ENCODE measurements at places on chromosomes 7 and 10.

- DNase-seq, result peak; percentile 19
Measured at GRCh38 chr10:43120929-43121314, 17.3 kb upstream of the CSGALNACT2 start.

- DNase-seq, result no peak
Measured at GRCh38 chr10:91156196-91156595, 64.3 kb upstream of the PCGF5 start.

DNA sequence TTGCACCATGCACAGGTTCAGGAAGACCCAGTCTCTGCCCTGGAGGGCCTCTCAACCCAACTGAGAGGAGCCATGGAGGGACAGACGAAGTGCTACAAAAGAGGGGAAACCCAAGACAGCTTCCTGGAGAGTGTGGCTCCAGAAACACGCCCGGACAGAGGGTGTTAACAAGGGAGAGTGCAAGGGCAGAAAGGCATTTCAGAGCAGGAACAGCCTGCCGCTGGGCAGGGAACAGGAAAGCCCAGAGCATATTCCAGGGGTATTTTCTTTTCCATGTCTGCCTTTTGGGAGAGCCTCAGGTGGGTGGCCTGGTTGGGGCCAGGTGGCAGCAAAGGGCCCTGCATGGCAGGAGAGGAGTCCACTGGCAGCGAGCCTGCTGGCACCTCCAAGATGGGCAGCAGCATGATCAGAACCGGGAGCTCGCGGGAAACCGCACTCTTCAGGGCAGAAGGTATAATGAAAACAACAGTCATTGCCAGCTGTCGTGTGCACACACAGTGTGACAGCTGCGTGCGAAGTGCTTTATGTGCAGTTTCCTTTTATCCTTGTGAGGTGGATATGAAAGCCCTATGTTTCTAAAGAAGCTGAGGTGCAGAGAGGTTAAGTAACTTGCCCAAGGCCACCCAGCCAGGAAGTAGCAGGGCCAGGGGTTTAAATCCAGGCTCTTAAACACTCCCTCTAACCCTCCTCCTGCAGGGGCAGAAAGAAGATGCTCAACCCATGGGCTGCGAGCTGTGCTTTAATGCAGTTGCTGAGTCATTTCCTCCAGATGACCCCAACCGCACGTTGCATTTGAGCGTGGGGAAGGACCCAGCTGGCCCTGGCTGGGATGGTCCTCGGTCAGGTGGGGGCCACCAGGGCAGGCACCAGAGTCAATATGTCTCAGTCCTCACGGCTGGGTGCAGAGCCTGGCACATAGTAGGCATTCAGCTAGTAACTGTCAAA lies 128.6 kb downstream of the OAT start:
- DNase-seq, result no peak

GRCh38 chr7:117129521-117129955 lies 176.2 kb downstream of the ST7 start:
- no peak for DNase-seq

- DNase-seq, result no peak
Measured at GRCh38 chr10:117450940-117451339, 75.7 kb upstream of the PDZD8 start.

- no peak for DNase-seq
Measured at GRCh38 chr7:26398756-26399509, 107.3 kb downstream of the SNX10 start.

GRCh38 chr7:48901966-48902365 lies 22.4 kb upstream of the CDC14C start:
- DNase-seq, result no peak

GRCh38 chr7:97064972-97065587 lies 40.4 kb upstream of the DLX5 start:
- no peak for DNase-seq

DNA sequence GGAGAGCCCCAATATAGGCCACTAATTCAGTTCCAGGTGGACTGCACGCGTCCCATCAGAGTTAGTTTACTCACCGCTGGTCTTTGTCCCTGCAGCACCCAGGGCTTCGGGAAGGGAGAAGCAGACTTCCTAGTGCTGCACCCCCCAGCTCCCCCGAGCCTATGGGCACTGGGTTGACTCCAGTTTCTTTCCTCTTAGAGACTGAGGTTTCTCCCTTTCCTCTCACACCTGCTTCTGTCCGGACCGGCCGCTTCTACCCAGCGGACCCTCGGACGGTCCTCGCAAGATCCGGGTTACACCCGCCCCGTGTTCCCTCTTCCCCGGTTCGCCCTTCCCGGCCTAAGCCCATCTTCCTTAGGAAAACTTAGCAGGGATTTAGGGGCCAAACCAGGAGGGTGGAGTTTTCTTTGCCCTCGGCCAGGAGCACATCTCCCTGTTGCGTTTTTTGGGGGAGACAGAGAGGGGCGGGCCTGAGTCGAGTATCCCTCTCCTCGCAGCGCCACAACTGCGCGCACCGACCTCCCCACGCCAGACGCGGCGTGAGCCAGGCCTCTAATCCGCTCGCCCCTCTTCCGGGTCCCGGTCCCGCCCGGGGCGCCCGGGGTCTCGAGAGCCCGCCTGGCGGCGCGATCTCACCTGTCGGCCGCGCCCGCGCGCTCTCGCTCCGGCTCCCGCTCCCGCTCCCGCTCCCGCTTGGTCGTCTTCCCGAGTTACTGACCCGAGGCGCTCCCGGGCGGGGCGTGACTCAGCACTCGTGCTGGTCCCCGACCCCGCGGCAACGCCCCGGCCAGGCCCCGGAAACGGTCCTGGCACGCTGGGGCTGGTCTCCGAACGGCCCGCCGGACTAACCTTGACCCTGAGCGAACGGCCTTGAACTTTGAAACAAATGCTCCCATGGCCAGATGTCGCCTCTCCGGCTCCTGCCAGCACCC lies at the start of gene AIFM2:
TSS of gene AIFM2 (minus strand) at position 728 of the 932 bp plus-strand sequence. CDS start 8,741 bp downstream, outside the sequence.
- DNase-seq, result no peak

DNA sequence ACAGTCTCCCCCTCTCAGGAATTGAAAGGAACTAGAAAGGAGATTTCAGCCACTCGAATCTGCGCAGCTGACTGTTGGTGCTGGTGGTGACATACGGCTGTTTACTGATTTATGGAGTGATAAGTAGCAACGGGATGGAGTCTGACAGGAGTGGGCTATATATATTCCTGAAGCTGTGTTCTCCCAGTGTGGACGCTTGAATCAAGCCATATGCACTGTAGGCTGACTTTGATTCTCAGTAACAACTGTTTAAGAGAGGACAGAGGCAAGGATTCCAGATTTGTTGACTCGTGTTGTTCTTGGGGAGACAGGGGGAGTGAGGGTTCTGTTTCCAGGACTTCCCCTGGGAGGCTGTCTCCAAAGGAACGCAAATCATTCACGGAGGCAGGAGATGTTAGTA lies 260.1 kb upstream of the AUTS2 start:
- no peak for DNase-seq

- DNase-seq, result no peak
Measured at GRCh38 chr7:16989811-16990413, 108.1 kb upstream of the AGR3 start.

DNA sequence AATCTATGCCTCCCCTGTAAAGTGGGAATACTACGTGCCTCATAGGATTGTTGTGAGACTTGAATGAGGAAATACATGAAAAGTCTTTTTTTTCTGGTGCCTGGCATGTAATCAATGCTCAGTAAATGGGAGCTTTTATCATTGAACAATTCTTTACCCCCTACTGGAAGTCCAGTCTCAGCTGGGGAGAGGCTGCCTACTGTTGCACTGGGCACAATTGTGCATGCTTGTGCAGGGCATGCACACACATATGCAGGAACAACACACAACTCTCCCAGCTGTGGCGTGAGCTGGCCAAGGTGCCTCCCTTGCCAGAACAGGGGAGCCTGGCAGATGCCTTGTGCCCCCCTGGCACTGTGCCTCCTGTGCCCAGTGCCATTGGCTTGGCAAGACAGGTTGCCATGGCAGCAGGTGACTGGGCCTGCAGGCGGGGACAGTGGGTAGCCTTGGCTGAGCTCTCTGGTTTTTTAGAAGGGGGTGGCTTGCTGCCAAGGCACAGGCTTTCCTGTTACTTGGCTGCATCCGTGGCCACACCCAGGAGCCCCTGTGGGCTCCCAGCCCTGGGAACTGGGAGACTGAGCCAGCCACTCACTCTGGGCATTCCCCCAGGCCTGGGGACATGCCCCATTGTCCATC lies 16.1 kb upstream of the PALD1 start:
- no peak for DNase-seq

- no peak for DNase-seq
Measured at GRCh38 chr10:30509508-30509907, 75.5 kb downstream of the MAP3K8 start.

DNA sequence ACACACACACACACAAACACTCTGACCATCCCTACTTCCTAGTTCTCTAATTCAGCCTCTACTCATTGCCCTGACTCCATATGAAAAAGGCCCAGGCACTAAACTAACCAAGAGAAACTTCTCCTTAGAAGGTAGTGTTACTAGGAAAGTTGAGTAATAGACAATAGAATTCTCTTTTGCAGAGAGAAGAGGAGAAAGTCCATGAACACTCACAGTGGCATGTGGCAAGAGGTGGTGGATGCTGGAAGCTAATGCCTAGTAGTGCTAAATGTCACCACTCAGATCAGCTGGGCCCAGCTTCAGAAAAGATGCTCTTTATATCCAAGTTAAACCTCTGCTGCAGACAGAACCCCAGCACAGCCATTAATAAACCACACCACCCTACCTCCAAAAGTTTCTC lies 58.2 kb downstream of the SORBS1 start:
- no peak for DNase-seq

DNA sequence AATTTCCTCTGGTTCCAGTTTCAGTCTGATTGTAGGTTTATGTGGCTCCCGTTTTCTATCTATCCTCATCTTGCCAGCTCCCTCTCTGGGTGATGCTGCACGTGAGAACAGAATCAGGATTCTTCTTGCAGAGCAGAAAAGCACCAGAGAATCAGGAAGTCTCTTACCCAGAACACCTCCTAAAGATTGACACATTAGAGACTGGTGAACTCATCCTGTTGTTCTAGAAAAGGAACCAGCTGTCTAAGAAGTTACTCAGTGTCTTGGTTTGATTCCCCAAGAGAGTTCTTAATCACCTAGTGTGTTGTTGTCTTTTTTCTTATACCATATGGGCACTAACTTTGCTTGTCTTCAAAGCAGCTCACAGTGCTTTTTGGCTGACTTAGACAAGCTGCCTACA lies 152.4 kb downstream of the DGKI start:
- DNase-seq, result no peak

DNA sequence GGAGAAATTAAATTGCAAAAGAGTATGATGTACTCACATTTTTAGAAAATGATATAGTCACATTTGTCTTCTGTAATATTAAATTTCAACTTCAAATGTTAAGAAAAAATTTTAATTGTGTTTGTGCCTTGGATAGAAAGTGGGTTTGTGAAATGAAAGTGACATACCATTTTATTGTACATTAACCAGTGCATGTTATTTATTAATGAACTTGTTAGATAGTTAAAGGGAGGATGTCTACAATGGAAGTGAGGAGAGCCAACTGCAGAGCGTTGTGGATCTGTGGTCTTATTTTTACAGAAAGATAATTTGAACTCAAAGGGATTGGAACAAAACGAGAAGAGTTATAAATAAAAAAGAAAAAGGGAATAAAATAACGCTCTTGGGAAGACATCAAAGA lies 291.7 kb downstream of the ARL4A start:
- DNase-seq, result no peak

GRCh38 chr7:5282543-5283316 lies at the start of gene SLC29A4:
TSS of gene SLC29A4 (plus strand) at chr7:5282943. CDS start at chr7:5287817, 4,874 bp downstream.
- DNase-seq, result no peak

DNA sequence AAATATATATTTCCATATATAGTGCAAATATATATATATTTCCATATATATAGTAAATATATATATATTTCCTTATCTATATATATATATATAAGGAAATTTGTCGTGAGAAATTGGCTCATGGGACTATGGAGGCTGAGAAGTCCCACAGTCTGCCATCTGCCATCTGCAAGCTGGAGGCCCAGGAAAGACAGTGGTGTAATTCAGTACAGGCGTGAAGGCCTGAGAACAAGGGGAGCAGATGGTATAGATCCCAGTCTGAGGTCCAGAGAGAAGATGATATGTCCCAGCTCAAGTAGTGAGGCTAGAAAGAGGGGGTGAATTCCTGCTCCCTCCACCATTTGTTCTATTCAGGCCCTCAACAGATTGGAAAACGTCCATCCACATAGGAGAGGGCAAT lies 78.9 kb downstream of the MTPN start:
- DNase-seq, result no peak

DNA sequence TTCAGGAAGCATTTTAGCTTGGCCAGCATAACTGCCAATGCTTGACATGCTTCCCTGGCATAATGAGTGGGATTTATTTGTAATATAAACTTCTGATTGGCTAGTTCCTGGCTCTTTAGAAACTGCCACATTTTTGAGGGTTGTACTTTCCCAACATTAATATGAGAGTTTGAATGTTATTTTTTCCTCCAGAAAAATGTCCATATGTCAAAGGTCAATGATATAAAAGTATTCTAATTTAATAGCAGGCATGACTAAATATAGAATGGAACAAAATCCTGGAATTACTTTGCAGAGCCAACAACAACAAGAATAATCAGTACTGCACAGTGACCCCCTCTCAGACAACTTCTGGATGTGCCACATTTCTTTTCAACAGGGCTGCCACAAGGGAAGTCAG lies 352.6 kb downstream of the PRPF18 start:
- DNase-seq, result no peak

DNA sequence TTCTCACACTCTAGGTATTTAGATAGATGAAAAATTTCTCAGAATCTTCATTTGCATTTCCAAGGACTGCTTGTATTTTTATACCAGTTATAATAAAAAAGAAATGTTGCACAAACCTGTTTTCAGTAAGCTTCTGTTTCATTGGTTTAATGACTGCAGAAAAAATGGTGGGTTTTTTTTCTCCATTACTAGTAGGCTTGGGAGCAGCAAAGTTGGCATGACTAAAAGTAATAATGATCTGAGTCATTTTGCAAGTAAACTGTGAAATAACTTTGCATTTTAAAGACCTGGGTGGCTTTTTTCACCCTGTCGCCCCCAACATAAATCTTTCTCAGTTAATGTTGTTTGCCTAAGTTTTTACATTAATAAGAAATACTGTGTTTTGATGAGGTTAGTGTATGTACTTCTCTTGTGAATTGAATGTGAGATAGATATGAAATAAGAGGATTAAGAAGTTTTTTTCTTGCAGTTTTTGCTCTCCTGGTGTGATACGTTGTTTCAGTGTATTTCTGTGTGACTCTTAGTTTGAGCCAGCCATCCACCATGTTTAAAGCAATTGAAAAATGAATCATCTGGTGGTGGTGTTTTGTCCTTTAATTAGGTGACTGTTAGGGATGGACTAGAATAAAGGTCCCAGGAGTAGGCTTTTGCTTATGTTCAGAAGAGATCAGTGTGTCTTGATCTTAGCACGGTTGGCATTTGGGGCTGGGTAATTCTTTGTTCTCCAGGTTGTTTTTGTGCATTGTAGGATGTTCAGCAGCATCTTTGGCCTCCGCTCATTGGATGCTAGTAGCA lies 1.8 kb downstream of the GNAI1 start:
- no peak for DNase-seq
